ENCODE measurements at places on chromosomes 7 and 10. TPM values are rescaled to one million over a fixed set of nuclear protein-coding genes. Genes with fewer than 3 reads are reported as not detected.

GRCh38 chr10:78929541-78929940 lies 139.2 kb upstream of the ZMIZ1 start:
- no peak overlapping the region for H3K4me3 ChIP-seq
- no peak for DNase-seq
- no peaks in the 10 kb centered on the region for H3K36me3 ChIP-seq
- no peak overlapping the region for H3K27ac ChIP-seq

OR2A7 gene
- 3.7 TPM for total RNA-seq

DNA sequence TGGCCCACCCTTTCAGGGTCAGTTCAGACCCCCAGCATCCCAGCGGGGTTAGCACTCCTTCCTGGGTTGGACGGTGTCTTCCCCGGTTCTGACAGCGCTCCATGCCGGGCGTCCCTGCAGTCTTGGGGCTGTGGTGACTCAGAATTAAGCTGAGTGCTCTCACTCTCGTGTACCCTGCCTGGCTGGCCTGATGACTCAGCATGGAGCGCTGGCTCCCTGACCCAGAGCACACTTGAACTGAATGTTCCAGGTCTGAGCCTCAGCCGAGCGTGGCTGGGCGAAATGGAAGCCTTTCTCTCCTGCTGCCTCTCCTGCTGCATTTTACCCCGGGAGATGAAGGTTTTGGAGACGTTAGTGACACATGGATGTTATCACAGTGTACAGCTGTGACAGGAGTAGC lies 7.1 kb downstream of the BAG3 start:
- H3K27me3 ChIP-seq: no peaks in the 10 kb centered on the region
- DNase-seq: no peak
- H3K36me3 ChIP-seq: no peaks in the 10 kb centered on the region
- no peak overlapping the region for H3K4me3 ChIP-seq

DNA sequence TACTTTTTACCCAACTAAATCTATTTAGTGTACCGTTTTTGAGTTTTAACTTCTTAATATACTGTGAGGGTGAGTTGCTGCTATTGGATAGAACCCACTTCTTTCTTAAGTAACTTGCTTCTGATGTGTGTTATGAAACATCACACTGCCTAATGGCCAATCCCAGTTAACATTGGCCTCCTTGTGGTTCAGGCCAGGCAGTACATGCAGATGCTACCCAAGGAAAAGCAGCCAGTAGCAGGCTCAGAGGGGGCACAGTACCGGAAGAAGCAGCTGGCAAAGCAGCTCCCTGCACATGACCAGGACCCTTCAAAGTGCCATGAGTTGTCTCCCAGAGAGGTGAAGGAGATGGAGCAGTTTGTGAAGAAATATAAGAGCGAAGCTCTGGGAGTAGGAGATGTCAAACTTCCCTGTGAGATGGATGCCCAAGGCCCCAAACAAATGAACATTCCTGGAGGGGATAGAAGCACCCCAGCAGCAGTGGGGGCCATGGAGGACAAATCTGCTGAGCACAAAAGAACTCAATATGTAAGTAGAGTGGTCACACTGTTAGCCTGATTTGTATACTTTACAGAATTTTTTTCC lies 39.7 kb downstream of the TES start:
- H3K27me3 ChIP-seq: no peaks in the 10 kb centered on the region
- H3K4me3 ChIP-seq: no peak overlapping the region
- no peaks in the 10 kb centered on the region for H3K4me1 ChIP-seq
- no peak for DNase-seq

DNA sequence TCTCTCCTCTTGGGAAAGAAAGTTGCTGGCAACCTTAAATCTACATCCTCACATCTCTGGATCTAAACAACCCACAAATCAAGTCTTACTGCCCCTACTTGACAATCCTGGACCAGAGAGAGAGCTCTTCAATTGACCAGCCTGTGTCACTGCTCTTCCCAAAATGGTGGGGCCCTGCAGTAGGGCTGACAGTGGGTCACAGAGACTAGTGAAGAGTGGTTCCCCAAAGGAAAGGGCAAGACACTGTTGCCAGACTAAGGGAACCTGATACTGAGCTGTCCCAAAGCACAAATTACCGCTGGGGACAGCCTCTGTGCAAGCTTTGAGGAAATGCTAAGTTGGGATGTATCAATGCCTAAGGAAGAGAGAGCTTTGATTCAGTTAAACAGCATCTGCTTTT lies 4.5 kb upstream of the GPRIN2 start:
- H3K36me3 ChIP-seq: no peaks in the 10 kb centered on the region
- no peak overlapping the region for H3K4me3 ChIP-seq
- no peak overlapping the region for H3K27ac ChIP-seq
- H3K4me1 ChIP-seq: no peaks in the 10 kb centered on the region

CYP3A5 gene
- total RNA-seq: not detected

SLIT1 gene
- 0.65 TPM for total RNA-seq

SAMD9L gene
- total RNA-seq: 30.6 TPM

DNA sequence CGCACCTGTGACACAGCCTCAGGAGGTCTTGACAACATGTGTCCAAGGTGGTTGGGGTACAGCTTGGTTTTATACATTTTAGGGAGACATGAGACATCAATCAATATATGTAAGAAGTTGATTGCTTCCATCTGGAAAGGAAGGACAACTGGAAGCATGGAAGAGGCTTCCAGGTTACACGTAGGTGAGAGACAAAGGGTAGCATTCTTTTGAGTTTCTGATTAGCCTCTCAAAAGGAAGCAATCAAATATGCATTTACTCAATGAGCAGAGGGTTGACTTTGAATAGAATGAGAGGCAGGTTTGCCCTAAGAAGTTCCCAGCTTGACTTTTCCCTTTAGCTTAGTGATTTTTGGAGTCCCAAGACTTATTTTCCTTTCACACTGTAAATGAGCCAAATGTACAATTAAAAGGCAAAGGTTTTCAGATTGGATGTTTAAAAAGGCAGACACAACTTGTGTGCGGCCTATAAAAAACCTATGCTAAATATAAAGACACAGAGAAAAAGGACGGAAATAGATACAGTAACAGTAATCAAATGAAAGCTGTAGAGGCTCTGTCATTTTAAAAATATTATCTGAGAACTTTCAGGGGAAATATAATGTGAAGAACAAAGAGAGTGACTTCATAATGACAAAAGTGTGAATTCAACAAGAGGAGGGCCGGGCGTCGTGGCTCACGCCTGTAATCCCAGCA lies 65.7 kb upstream of the LANCL2 start:
- no peak for DNase-seq
- H3K27me3 ChIP-seq: no peaks in the 10 kb centered on the region
- H3K4me1 ChIP-seq: no peaks in the 10 kb centered on the region
- no peaks in the 10 kb centered on the region for H3K36me3 ChIP-seq
- H3K27ac ChIP-seq: no peak overlapping the region
- H3K4me3 ChIP-seq: no peak overlapping the region

- no peak for DNase-seq
- no peak overlapping the region for H3K4me3 ChIP-seq
- H3K4me1 ChIP-seq: no peaks in the 10 kb centered on the region
- no peaks in the 10 kb centered on the region for H3K27me3 ChIP-seq
- H3K27ac ChIP-seq: no peak overlapping the region
These were observed 336.3 kb upstream of the SMIM30 start for GRCh38 chr7:113454597-113455169.

- no peak overlapping the region for H3K27ac ChIP-seq
- no peaks in the 10 kb centered on the region for H3K27me3 ChIP-seq
- no peak for DNase-seq
- no peaks in the 10 kb centered on the region for H3K36me3 ChIP-seq
- H3K4me3 ChIP-seq: no peak overlapping the region
- no peaks in the 10 kb centered on the region for H3K4me1 ChIP-seq
These were observed 18.6 kb upstream of the RAPGEF5 start for GRCh38 chr7:22375359-22376048.

DNA sequence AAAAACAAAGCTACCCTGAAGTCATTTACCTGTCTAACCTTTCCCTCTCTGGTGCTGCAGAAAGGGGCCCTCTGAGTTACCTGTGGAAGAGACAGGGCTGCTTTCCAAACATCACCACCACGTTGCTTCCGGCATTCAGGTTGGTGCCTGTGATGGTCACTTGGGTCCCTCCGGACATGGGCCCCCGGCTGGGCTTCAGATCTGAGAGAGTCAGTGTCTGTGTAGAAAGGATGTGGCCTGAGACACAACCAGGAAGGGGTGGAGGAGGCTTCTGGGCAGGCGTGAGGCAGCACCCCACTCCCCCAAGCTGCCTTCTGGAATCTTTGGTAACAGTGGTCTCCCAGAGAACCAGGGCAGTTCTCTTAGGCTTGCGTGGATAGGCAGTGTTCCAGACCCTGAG lies 388.9 kb downstream of the PLXNA4 start:
- H3K27ac ChIP-seq: no peak overlapping the region
- H3K27me3 ChIP-seq: no peaks in the 10 kb centered on the region
- no peak for DNase-seq
- H3K4me3 ChIP-seq: no peak overlapping the region

OGDH gene
- 122 TPM for total RNA-seq

NEUROG3 gene
- total RNA-seq: 0.24 TPM

DNA sequence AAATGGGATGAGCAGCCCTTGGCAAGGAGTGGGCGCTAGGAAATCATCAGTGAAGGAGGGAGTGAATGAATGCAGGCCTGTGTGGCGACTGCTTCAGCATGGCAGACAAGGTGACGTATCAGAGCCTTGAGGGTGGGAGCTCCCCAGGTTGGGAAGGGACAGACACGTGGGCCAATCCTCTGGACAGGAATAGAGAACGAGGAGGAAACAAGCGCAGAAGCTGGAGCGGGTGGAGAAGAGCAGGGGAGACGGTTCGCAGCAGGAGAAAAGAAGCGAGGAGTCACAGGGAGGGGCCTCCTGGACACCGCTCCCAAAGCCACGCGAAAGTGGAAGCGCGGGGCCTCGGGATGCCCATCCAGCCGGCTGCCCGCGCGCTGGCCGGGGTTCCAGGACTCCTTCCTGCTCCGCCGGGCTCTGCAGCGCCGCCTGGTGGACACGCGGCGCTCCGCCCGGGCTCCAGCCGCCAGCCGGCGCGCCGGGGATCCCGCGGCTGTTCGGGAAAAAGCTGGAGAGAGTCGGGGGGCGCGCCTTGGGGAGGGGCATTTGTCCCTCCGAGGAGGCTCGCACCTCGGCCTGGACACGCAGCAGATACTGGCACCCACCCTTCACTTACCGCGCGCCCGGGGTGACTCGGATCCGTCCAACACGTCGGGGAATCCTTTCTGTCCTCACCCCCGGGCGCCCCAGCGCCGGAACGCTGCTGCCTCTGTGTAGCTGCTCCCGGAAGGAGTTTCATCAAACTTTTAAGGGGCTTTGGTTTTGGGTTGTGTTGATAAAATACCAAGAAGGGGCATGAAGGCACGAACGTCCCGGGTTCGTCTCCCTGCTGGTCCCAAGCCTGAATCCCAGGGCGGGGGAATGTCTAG lies 6.3 kb downstream of the ZNF503 start:
- no peaks in the 10 kb centered on the region for H3K27me3 ChIP-seq
- DNase-seq: no peak
- no peaks in the 10 kb centered on the region for H3K36me3 ChIP-seq
- no peak overlapping the region for H3K4me3 ChIP-seq
- no peak overlapping the region for H3K27ac ChIP-seq

- no peak overlapping the region for H3K4me3 ChIP-seq
- no peak overlapping the region for H3K27ac ChIP-seq
- peaks cover 14% of the 10 kb centered on the region for H3K4me1 ChIP-seq
- DNase-seq: no peak
- H3K27me3 ChIP-seq: no peaks in the 10 kb centered on the region
- no peaks in the 10 kb centered on the region for H3K36me3 ChIP-seq
These were observed 3.4 kb upstream of the FAM24B start for GRCh38 chr10:122882766-122883165.

- no peak overlapping the region for H3K27ac ChIP-seq
- H3K4me3 ChIP-seq: no peak overlapping the region
- no peak for DNase-seq
- no peaks in the 10 kb centered on the region for H3K27me3 ChIP-seq
- H3K36me3 ChIP-seq: no peaks in the 10 kb centered on the region
These were observed 35.9 kb upstream of the FZD1 start for GRCh38 chr7:91228327-91228726.

SPDYE5 gene
- total RNA-seq: 0.24 TPM

DNA sequence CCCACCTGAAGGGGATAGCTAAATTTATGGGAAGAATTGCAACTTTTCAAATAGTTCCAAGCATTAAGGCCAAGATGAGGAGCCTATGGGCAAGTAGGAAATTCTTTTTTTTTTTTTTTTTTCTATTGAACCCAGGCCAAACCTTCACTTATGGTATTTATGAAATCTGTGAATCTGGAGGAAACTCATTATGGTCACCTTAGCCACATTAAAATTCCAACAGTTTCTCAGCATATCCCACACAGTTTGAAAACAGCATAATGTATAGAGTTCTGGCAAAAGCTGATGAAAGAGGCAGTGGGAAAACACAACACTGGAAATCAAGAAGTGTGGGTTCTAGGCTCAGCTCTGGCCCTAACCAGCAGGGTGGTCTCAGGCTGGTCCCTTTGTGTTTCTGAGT lies 236.9 kb downstream of the PTEN start:
- DNase-seq: no peak
- no peaks in the 10 kb centered on the region for H3K27me3 ChIP-seq
- no peak overlapping the region for H3K4me3 ChIP-seq
- H3K27ac ChIP-seq: no peak overlapping the region
- no peaks in the 10 kb centered on the region for H3K4me1 ChIP-seq

Data from naive thymus-derived CD4-positive, alpha-beta T cell (primary cell).